Endothelial cell of umbilical vein (primary cell): ENCODE measurements at places on chromosomes 11 and 22. TPM values are rescaled to one million over a fixed set of nuclear protein-coding genes. Genes with fewer than 3 reads are reported as not detected.

DNA sequence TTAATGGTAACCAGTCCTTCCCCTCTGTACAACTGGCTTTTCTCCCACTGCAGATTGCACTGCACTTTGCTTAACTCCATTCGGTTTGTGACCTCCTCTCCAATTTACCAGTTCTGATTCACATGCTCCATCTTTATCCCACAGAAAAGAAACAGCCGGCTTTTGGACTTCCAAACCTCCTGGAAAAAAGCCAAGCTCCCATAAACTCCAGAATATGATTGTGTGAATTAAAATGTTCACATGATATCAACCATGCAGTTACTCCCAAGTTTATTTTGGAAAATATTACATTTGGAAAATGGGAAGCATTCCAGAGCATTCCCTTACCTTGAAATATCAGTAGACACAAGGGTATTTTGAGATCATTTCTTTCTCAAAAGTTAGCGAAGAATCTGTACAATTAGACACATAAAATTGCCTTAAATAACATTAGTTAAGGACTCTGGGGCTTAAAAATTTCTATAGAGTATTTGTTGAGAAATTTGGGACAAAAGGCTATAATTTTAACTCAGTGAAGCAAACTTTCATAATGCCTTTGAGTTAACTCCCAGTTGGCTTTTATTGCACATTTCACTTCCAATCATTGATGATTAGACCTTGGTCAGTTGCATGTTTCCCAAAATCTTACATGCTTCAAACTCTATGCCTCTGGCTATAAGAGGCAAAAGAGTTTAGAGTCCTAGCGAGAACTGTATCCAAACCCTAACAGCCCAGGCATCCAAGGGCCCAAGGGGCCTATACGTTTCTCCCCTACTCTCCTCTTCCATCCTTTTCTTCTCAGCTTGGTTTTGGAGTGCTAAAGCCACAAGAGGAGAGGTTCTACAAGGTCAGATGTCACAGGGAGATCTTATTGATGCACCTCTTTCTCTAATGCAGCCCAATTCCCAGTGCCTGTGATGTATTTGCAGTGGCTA is 23.6 kb upstream of the TMEM135 start:
- H3K27ac ChIP-seq = no peak overlapping the region
- H3K4me3 ChIP-seq = no peak overlapping the region
- no peaks in the 10 kb centered on the region for H3K4me1 ChIP-seq
- no peaks in the 10 kb centered on the region for H3K27me3 ChIP-seq
- no peak for DNase-seq

The DSCAML1 gene
- total RNA-seq = not detected in 2 replicates

The SPECC1L gene
- 63.2 and 79.3 TPM in 2 replicates for total RNA-seq

The PTPRCAP gene
- 1.4 TPM in 1 of 2 replicates, not detected in the other for total RNA-seq

The OR52N4 gene
- not detected in 2 replicates for total RNA-seq

DNA sequence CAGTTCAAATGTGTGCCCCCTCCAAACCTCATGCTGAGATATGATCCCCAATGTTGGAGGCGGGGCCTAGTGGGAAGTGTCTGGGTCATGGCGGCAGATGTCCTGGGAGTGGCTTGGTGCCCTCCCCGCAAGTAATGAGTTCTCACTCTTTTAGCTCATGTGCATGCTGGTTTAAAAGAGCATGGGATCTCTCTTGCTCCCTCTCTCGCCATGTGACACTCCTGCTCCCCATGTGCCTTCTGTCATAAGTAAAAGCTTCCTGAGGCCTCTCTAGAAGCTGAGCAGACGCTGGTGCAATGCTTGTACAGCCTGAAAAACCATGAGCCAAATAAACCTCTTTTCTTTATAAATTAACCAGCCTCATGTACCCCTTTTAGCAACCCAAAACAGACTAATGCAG is 98.8 kb downstream of the SGSM3 start:
- no peaks in the 10 kb centered on the region for H3K27me3 ChIP-seq
- H3K4me1 ChIP-seq = no peaks in the 10 kb centered on the region
- H3K27ac ChIP-seq = no peak overlapping the region
- DNase-seq = no peak

DNA sequence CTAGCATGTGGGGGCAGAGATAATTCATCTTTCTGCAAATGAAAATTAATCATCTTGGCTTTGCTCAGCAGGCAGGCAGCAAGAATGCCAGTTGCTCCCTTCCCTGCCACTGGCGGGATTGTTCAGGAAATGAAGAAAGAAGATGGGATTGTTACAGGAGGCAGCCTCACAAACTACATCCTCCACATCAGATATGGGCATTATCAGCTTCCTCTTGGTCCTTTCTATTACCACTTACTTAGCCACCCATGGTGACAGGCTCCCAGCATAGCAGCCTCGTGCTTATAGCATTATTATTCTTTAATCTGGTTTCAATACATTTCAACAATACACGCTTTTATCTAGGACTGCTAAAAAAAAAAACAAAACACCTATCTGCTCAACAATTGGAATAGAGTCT is 461.6 kb upstream of the ISX start:
- no peaks in the 10 kb centered on the region for H3K4me1 ChIP-seq
- H3K36me3 ChIP-seq = no peaks in the 10 kb centered on the region
- H3K27ac ChIP-seq = no peak overlapping the region
- no peak overlapping the region for H3K4me3 ChIP-seq

- no peaks in the 10 kb centered on the region for H3K36me3 ChIP-seq
- no peak overlapping the region for H3K27ac ChIP-seq
- no peaks in the 10 kb centered on the region for H3K27me3 ChIP-seq
- no peak for DNase-seq
- H3K4me3 ChIP-seq = no peak overlapping the region
Measured at GRCh38 chr22:37138849-37139561, 10.7 kb downstream of the IL2RB start.

GRCh38 chr22:45398214-45398613 is 15.2 kb downstream of the SMC1B start:
- no peaks in the 10 kb centered on the region for H3K4me1 ChIP-seq
- H3K4me3 ChIP-seq = no peak overlapping the region

DNA sequence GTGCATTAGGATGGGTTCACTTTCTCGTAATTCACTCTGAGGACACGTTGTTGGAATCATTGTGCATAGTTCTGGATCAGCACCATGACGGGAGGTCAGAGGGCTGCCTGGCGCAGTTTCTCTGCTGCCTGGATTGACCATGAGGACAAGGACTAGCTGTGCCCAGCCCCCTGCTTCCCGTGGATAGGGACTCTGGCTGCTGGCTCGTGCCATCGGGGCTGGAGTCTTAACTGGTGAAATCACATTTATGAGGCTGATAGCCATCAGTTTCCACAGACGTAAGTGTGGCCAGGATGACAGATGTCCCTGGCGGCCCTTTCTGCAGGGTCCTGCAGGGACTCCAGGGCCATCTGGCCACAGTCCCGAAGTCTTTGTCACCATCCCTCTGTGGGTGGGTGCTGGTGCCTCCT is 24.1 kb upstream of the GRAMD4 start:
- no peaks in the 10 kb centered on the region for H3K4me1 ChIP-seq
- no peaks in the 10 kb centered on the region for H3K27me3 ChIP-seq
- no peak overlapping the region for H3K4me3 ChIP-seq
- H3K27ac ChIP-seq = no peak overlapping the region
- no peaks in the 10 kb centered on the region for H3K36me3 ChIP-seq

GRCh38 chr11:32420937-32421901 is 14.1 kb downstream of the WT1 start:
- DNase-seq = no peak
- H3K27me3 ChIP-seq = peaks cover 27% of the 10 kb centered on the region
- H3K4me3 ChIP-seq = no peak overlapping the region
- no peak overlapping the region for H3K27ac ChIP-seq
- no peaks in the 10 kb centered on the region for H3K36me3 ChIP-seq

GRCh38 chr22:43750751-43751150 is 61.4 kb downstream of the EFCAB6 start:
- H3K4me3 ChIP-seq = no peak overlapping the region
- H3K27me3 ChIP-seq = no peaks in the 10 kb centered on the region
- DNase-seq = no peak
- no peak overlapping the region for H3K27ac ChIP-seq
- H3K4me1 ChIP-seq = no peaks in the 10 kb centered on the region
- no peaks in the 10 kb centered on the region for H3K36me3 ChIP-seq

GRCh38 chr11:64150481-64151239 is 15.3 kb downstream of the MACROD1 start:
- no peaks in the 10 kb centered on the region for H3K4me1 ChIP-seq
- no peak overlapping the region for H3K27ac ChIP-seq
- no peak overlapping the region for H3K4me3 ChIP-seq

DNA sequence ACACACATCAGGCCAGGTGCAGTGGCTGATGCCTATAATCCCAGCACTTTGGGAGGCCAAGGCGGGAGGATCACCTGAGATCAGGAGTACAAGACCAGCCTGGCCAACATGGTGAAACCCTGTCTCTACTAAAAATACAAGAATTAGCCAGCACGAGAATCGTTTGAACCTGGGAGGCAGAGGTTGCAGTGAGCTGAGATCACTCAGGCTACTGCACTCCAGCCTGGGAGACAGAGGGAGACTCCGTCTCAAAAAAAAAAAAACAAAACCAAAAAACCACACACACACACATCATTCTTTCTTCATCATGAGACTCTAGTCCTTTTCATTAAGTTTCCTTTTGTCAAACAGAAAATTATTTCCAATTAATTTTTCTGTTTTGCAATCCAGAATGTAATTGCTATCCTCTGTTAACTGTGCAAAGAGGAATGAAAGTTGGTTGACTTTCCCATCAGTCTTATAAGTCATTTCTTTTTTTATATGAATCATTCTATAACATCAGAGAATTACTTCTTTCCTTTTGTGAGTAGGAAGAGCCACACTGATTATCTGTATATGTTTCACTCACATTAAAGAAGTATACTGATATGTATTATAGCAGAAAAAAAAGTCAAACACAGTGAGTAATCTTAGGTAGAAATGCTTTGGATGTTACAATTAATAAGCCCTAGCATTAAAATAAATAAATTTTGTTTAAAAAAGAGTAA is 52.2 kb downstream of the HORMAD2 start:
- H3K4me1 ChIP-seq = no peaks in the 10 kb centered on the region
- H3K27ac ChIP-seq = no peak overlapping the region
- no peak for DNase-seq
- H3K4me3 ChIP-seq = no peak overlapping the region
- H3K36me3 ChIP-seq = no peaks in the 10 kb centered on the region
